ENCODE measurements at places on chromosomes 11 and 22.

- no peak for DNase-seq
These were observed 762 bp downstream of the CRELD2 start for GRCh38 chr22:49918911-49919881.

GRCh38 chr22:17334059-17334458, 35.2 kb upstream of the CECR2 start:
- no peak for DNase-seq

DNA sequence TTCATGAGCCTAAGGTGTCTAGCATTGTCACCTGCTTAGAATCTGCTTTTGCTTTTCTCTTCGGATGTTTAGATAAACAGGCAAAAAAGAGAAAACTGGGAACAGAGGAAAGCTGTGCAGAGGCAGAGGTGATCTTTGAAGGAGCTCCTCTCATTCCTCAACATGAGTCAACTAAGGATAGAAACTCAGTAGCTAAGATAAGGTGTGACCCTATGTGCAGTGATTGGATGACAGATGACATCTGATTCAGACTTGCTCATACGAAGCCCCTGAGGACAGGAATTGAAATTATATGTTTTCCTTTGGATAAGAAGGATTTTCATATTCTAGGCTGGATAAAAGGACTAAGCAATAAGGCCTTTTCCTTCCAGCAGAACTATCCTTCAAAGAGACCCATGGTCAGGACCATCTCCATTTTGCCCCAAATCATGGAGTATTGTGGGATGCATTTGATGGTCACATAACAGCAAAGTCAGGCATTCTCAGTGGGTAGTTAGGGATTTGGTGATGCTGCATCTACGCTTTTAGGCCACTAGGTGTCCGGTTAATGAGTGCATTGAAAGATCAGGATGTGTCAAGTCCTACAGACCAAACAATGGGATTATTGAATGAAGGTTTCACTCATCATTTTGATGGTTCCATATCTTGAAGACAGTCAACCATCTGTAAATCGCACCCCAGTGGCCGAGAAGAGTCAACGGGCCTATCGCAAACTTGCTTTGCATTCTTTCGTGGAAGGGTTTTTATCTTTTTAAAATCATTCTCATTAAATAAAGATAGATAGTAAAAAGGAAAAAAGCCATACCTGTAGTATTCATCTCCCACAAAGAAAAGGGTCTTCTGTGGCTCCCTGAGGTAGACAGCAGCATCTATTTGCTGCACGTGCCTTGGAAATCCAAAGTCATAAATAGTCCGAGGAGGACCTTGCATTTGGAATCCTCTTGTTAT, 32.2 kb downstream of the MMP20 start:
- no peak for DNase-seq

DNA sequence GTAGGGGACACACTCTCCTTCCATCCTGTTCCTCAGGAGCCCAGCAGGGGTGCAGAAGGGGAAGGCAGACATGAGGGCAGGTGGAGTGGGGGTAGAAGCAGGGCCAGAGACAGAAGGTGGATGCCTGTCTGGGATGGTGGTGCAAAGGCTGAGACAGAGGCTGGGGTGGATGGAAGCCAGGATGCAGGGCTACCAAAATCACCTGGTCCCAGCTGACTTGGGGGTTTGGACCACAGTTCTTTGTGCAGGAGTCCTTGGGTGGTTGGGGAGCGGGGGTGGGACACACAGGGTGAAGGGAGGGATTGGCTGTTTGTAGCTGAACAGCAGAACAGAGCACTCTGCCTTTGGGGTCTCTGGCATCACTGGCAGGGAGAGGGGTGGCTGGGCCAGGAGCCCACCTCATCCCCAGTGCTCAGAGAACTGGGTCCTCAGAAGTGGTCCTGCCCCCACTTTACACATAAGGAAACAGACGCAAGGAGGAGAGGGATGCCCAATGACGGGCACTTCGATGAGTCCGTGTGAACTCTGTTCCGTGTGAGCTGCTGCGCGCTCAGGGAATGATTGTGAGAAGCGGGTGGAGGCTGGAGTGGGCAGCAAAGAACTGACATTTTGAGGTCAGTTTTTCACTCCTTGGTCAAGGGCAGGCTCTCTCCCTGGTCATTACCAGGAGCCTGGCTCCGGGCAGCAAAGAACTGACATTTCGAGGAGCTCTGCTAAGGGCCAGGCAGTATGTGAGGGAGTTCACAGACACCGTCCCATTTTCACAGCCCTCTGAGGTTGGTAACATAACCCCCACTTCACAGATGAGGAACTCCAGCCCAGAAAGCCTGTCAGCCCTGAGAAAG, 1.9 kb downstream of the TAGLN start:
- DNase-seq, result no peak

DNA sequence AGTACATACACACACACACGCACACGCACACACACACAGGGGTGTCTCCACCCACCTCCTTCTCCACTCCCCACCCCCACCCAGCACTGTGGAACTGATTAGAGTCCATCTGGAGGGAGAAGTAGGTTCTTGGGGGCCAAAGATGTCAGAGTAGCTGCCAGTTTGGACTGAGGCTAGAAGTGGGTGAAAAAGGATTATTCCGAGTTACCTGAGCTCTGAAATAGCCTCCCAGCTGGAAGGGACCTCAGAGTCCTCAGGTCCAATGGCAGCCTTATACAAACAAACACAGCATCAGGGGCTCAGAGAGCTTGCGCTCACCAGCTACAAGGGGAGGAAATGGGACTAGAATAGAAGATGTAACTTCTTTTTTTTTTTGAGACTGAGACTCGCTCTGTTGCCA, 20.8 kb downstream of the IL10RA start:
- no peak for DNase-seq

GRCh38 chr11:15215005-15215404, 100.3 kb downstream of the INSC start:
- DNase-seq, result no peak

Data from NCI-H187 treated with DMSO at 0.1 percent for 48 hours (cell line).